ENCODE measurements at places on chromosomes 2 and 18.

DNA sequence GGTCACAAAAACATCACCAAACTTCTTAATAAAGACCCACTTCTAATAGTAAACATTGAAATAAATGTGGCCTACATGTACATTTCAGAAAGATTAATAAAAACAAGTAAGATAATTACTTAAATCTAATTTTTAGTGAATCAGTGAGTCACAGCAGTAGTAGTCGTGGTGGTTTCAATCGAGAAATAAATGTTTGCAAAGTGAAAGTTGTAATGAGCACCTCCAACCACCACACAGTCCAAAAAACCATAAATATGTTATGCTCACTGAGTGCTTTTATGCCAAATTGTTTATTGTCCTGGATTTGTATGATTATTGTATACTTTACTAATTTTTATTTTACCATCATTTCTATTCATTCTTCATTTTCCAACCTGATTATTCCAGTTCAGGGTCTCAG is 61.8 kb upstream of the SPOPL start:
- no peak for DNase-seq

GRCh38 chr2:49801898-49802450 is 647.7 kb upstream of the FSHR start:
- DNase-seq = no peak

DNA sequence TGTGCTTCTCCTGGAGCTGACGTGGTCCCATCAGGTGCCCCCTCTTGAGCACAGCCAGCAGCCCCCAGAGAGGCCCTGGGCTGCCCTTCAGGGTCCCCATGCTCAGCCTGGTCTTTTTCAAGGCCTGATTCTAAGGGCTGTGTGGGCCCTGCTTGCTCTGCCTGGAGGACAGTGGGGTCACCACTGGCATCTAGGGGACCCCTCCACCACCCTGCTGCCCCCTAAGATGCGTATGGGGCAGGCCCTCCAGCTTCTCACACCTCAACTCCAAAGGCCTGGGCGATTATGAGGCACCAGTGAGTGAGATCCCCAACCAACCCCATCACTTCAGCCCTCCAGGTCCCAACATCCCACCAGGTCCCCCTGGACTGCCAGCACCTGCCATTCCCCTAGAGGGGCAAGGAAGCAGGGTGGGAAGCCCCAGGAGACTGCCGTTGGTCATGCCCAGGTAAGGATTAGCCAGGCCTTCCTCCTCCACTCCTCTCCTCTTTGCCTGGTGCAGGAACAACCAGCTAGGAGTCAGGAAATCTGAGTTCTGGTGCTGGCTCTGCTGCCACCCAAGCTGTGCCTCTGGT is 114.4 kb downstream of the SMAD7 start:
- DNase-seq = no peak

GRCh38 chr2:189151906-189152305 is 27.7 kb downstream of the COL5A2 start:
- no peak for DNase-seq

- DNase-seq = no peak
Observed at GRCh38 chr2:207935121-207935990, 90.0 kb downstream of the PLEKHM3 start.

DNA sequence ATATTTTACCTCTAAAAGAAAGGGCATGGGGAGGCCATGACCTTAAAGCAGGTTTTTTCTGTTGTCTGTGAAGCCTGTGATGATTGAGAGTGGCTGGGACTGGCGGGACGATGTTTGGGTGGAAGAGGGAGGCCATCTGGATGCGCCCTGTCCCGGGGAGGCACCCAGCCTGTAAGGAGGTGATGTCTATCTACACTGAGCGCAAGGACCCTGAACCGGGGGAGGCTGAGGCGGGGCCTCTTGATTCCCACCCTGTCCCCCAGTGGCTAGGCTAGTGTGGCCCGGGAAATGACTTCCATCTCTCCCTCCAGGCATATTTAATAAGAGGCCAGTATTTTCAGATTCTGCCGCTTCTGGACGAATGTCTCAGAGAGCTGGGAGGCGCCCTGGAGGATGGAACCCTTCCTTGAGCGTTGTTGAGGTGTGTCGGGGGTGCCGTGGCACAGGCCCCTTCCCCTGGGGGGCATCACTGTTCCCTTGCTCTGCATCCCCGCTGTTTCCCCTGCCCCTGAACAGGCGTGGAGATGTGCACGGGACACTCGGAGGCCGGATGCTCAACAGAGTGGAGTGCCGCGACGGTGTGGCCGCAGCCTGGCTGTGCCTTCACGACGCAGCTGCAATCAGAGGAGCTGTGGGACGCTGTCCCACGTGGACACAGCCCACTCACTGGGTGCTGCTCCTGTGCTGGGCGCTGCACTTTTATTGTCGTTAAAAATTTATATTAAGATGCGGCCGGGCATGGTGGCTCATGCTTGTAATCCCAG is 185.4 kb downstream of the LDLRAD4 start:
- no peak for DNase-seq

DNA sequence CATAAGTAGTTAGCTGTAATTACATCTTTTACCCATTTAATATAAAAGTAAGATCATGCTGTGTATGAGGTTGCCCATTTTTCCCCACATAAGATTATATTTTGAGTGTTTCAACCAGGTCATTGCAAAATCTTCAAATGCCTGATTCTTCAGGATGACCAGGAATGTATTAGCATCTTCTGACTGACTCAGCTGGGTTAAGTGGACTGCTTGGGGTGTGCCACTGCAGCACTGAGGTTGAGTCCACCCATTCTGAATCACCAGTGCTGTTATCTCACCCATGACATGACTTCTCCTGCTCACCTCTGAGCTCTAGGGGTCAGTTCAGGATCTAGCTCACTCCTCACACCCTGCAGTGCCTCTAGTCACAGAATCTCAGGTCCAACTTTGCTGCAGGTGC is 576.7 kb upstream of the ZEB2 start:
- no peak for DNase-seq

DNA sequence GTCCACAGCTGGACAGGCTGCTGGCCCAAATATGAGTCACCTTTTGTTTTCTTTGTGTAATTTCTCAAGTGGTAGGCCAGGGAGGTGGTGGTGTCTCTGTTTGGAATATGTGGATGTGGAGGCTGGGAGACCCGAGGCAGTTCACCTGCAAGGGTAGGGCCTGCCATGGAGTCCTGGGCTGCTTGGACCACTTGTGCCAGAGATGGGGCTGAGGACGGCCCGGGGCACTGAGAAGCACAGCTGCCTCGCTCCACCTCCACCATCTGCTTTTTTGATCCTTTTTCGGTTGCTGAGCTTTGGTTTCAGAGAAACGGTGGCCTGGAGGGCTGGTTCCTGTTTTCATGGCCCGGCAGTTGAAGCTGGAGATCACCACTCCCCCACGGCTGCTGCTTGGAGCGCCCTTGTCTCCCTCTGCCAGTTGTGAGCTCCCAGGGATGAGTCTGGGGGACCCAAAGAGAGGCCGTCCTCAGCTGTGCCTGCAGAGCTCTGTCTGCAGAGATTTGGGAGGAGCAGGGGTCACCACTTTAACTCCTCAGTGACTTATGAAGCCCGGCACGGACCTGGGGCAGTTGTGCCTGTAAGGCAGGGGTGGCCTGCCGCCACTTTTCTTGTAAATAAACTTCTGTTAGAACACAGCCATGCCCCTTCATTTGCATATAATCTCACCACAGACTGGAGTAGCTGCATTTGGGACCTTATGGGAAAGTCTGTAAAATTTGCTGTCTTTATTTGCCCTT is 67.6 kb upstream of the MCFD2 start:
- no peak for DNase-seq

GRCh38 chr2:187431911-187432310 is 16.1 kb downstream of the CALCRL start:
- DNase-seq = no peak

DNA sequence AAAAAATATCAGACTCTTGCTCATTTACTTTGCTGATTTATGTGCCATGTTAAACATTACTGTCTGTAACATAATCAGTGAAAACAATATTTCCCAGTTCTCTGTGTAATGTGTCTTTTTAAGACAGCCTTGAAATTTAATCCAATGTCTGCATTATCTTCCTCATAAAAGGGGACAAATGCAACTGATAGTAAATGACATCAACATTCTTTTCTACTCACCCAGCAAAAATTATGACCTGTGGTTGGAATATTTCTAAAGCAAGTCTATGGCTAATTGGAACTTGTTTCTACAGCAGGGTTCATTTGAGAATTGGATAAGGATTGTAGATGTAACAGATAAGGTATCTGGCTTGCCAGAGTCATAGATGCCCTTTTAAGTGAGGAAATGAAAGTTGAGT is 34.8 kb downstream of the C1D start:
- no peak for DNase-seq

GRCh38 chr2:110197452-110197851 is 7.4 kb downstream of the NPHP1 start:
- no peak for DNase-seq

DNA sequence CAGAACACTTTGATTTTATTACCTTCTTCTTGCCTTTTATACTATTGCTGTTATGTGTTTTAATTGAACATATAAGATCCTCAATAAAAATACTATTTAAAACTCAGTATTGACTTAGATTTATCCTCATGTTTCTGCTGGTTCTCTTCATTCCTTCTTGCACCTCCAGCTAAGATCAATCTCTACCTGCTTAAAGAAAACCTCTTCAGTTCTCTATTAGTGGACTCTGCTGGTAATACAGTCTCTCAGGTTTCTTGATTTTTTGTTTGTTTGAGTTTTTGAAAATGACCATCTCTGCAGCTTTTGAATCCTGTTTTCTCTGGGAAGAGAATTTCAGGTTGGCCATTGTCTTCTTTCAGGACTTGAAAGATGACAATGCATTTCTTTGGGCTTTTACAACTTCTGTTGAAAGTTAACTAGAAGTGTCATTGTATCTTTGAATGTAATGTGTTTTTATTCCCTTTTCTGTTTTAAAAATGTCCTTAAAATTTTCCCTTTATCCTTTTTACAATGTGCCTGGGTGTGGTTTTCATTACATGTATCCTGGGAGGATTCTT is 29.8 kb upstream of the TMEM131 start:
- DNase-seq = no peak

DNA sequence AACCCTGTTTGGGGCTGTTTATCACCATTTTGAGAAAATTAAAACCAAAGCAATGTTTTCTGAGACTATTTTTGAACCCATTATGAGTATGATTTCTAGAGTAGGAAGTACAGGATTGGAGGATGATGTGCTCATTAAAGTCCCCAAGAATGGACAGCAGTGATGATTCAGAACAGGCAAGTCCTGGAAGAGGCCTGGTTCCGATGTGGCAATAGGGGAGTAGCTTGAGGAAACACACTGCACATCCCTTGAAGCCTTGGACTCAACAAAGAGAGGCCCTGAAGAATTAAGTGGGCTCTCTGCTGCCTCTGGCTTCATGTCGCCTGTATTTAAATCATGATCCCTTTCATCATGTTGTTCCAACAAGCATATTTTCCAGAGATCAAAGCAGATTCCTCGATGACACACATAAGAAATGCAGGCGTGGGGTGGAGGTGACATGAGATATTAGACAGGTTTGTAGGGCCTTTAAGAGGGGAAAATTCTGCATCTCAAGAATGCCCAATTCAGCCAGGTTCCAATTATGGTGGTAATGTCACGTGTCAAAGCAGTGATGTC is 242.2 kb downstream of the FHOD3 start:
- DNase-seq = no peak

- DNase-seq = no peak
Observed at GRCh38 chr2:101623031-101623521, 74.4 kb upstream of the MAP4K4 start.

DNA sequence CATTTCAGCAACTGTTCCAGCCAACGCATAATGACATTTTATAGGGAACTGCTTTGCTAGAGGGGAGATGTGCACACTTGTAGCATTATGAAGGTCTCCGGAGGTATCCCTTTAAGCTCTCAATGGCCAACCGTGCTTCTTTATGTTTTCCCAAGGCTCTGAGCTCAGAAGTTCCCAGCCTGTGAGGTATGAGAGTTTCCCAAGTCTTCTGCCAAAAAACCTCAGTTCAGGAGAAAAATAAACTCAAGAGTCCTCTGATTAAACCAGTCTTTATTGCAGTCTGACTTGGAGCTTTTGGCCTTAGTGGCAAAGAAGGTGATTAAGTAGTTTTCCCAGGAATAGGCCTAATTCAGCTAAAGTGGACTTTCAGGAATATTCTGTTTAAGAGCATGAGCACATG is 35.4 kb upstream of the ZNF532 start:
- DNase-seq = no peak

DNA sequence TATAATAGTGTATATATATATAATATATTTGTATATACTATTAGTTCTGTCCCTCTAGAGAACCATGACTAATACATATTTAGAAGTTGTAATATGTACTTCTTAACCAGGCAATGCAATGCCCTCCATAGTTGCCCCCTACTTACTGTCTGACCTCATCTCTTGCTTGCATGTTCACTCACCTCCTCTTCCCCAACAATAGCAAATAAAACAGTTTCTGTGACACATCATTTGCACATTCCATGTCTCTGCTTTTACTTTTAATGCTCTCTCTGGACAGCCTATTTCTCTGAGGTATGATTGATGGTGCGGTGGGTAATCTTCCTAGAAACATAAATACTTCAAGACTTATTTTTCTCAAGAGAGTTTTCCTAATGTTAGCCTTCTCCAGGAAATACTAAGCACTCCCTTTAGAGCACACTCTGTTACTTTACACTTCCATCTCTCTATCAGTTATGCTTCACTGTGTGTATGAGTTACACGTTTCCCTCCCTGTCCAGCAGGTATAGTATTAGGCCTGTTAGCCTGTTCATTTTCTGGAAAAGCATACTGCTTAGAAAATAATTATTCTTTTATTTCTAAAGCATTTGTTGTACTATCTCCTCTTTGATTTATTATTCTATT is 295.6 kb upstream of the LRATD1 start:
- no peak for DNase-seq

GRCh38 chr2:54957321-54957999 is 92.8 kb downstream of the RTN4 start:
- peak; percentile 37 for DNase-seq

DNA sequence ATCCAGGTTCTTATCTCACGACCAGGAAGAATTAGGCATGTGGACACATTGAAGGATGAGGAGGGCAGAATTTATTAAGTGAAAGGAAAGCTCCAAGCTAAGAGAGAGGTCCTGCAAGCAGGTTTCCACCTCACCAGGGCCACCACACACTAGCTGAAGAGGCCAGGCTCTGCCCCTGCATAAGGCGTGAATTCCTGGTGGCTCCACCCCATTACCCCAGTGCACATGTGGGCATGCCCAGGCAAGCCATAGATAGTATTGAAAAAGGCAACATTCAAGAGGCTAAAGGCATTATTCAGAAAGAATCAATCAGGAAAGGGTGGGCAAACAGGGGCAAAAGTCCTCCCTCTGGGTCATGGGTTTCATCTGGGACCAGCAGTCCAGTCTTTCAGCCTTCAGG is 30.9 kb upstream of the GRP start:
- no peak for DNase-seq

GRCh38 chr2:101132202-101132601 is 19.0 kb downstream of the TBC1D8 start:
- no peak for DNase-seq
